Astrocyte (in vitro differentiated cells and primary cell): ENCODE measurements at places on chromosomes 12 and 14.

- DNase-seq = no peak
These were observed 459 bp downstream of the ITGA7 start for GRCh38 chr12:55707219-55707671.

GRCh38 chr12:129523621-129524020, 380.2 kb downstream of the TMEM132D start:
- no peak for DNase-seq

DNA sequence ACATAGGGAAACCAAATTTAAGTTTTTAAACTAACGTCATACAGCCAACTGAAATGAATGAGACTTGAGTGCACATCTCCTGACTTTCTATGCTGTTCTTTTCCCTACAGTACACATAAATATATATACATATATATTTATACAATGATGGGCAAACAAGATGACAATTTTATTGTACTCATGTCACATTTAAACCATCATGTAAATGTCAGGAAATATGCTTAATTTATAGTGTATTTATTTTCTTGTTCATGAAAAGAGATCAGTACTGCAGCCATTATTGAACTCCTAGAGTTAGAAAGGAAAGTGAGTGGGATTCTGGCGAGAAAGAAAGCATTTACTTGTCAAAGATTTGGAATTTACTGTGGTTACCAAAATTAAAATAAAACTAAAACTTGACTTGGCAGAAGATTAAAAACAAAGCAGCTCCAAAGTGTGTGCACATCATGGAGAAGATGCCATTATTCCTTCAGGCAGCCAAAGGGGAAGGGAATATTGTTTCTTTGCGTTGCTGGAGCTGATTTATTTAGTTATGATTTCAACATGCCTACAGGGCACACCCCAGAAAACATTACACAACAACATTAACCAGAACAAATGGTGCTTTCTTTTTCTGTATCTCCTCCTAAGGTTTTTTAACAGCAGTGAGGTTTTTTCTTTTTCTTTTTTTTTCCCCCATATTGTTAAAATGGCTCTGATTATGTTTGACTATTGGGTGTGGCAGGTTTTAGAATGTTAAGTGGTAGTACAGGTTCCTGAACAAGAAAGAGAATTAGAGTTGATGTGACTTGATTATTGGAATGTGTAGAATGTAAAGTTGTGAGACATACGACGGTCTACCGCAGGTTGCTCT, 144.6 kb downstream of the RAD51B start:
- no peak for DNase-seq

- peak; percentile 84 for DNase-seq
These were observed 164.9 kb downstream of the ETV6 start for GRCh38 chr12:11814374-11814773.

GRCh38 chr14:95189367-95190132, 32.2 kb upstream of the DICER1 start:
- peak; percentile 32 for DNase-seq

- DNase-seq = no peak
These were observed 131.1 kb downstream of the SLC8A3 start for GRCh38 chr14:70057519-70058136.

GRCh38 chr14:84144166-84144565, 1385.8 kb upstream of the FLRT2 start:
- DNase-seq = no peak
